Fibroblast of the aortic adventitia (primary cell): ENCODE measurements at places on chromosomes 13 and 19. TPM values are rescaled to one million over a fixed set of nuclear protein-coding genes. Genes with fewer than 3 reads are reported as not detected.

CGB2 gene
- total RNA-seq = not detected in 2 replicates

ADM5 gene
- 0.33 and 0.63 TPM in 2 replicates for total RNA-seq

KMT5C gene
- 6.7 and 22.2 TPM in 2 replicates for total RNA-seq

SULT2A1 gene
- not detected in 2 replicates for total RNA-seq

ARRDC5 gene
- total RNA-seq = not detected in 2 replicates

LRG1 gene
- total RNA-seq = not detected in 2 replicates

GRCh38 chr13:34587576-34587975 lies 354.5 kb upstream of the NBEA start:
- no peak for DNase-seq

DNA sequence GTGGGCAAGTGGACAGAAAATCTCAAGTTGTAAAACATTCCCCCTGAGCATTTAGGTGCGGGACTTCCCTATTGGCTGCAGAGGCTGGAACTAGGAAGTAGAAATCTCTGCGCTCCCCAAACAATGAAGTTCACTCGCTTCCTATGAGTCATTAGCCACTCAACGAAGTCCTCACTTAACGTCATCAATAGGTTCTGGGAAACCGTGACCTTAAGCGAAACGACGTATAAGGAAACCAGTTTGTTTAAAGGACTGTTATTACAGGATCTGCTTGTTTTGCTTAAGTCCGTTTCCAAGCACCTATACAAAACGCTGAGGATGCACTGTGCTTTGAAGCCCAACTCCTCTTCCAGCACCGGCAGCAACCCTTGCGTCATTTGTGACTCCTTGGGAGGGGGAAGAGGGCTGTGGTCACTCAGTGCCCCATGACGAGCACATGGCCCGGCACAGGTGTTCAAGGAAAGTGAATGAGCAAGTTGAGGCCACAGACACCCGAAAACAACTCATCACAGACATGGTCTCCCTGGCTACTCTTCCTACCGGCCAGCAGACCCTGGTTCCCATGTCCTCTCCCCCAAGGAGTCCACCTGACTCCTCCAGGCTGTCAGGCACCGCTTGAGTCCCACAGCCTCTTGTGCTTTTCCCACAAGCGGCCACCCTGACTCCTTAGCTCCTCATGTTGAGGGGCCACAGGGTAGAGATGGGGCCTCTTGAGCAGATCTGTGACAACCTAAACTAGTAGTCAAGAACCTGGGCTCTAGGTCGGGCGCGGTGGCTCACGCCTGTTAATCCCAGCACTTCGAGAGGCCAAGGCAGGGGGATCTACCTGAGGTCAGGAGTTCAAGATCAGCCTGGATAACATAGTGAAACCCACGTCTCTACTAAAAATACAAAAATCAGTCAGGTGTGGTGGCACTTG lies 4.8 kb downstream of the RPS16 start:
- DNase-seq = peak; percentile 86

DNA sequence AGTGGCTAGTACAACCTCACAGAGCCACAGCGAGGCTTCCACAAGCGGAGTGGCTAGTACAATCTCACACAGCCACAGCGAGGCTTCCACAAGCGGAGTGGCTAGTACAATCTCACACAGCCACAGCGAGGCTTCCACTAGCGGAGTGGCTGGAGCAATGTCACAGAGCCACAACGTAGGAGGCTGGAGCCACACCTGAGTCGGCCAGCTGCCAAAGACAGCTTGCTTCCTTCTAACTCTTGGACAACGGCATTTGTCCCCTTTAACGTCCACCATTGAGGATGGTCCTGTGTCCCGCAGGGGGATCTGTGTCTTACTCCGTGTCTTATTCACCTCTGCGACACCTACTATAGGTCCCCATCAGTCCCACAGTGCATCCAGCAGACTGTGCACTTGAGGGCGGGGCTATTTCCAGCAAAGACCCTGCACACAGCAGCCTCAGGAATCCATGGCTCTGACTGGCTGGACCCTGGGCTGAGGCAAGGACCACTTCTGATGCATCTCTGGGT lies 3.7 kb downstream of the ZNF787 start:
- DNase-seq = no peak

- DNase-seq = no peak
Measured at GRCh38 chr19:33231511-33231910, 5.9 kb upstream of the SLC7A10 start.

- peak; percentile 77 for DNase-seq
Measured at GRCh38 chr19:33795370-33796163, 1.1 kb upstream of the KCTD15 start.

- DNase-seq = no peak
Measured at GRCh38 chr19:32828139-32828538, 41.4 kb downstream of the SLC7A9 start.

- DNase-seq = no peak
Measured at GRCh38 chr13:20099319-20099718, 61.5 kb downstream of the GJA3 start.

DNA sequence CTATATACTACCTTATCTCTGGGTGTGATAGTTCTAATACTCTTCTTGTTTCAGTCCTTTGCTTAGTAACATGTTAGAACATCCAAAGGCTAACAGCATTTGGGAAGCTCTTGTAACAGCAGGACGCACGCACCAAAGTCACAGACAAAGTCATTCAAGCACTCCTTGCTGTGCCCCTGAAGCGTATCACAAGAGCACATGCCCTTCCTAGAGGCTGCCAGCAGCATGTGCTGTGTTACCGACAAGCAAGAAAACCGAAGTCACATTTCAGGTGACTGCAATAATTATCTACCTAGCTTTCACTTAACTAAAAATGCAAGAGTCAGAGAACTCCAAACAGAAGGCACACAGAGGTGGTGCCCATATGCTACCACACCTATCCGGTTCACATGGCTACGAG lies 194.1 kb downstream of the KLF12 start:
- DNase-seq = no peak

DNA sequence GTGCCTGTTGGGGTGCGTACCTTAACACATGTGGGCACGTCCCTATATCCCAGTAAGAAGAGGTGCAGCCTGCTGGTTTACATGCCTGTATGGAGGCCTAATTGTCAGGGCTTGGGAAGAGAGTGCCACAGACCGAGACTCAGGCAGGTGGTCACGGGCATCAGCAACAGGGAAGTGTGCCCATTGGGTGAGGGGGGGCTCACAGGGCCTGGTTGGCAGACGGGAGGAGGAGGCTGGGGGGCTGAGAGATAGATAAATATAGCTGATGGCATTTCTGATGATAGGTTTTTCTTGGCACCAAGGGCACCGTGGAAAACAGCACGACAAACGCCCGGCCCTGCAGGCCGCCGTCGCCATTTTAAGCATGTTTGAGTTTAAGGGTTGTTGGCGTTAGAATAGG lies 37.6 kb downstream of the NFIX start:
- DNase-seq = no peak

- DNase-seq = no peak
Measured at GRCh38 chr19:35665157-35665556, 1.2 kb upstream of the UPK1A start.

GRCh38 chr19:48644839-48645619 lies 958 bp downstream of the CA11 start:
- peak; percentile 74 for DNase-seq

DNA sequence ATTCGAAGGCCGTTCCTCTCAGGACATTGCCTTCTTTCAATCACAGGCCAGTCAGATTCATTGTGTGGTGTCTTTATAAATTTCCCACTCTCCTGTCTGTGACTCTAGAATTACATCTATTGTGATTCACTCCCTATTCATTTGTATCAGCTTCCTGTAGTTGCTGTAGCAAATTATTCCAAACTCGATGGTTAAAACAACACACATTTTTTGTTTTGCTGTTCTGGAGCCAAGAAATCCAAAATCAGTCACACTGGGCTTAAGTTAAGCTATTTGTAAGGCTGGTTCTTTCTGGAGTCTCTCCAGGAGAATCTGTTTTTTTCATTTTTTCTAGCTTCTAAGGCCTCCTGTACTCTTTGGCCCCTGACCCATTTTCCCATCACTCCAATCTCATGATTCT lies 1487.0 kb upstream of the SLC10A2 start:
- no peak for DNase-seq
